Cortex of kidney (tissue), 1 donor: ENCODE measurements at places on chromosomes 7 and 10.

DNA sequence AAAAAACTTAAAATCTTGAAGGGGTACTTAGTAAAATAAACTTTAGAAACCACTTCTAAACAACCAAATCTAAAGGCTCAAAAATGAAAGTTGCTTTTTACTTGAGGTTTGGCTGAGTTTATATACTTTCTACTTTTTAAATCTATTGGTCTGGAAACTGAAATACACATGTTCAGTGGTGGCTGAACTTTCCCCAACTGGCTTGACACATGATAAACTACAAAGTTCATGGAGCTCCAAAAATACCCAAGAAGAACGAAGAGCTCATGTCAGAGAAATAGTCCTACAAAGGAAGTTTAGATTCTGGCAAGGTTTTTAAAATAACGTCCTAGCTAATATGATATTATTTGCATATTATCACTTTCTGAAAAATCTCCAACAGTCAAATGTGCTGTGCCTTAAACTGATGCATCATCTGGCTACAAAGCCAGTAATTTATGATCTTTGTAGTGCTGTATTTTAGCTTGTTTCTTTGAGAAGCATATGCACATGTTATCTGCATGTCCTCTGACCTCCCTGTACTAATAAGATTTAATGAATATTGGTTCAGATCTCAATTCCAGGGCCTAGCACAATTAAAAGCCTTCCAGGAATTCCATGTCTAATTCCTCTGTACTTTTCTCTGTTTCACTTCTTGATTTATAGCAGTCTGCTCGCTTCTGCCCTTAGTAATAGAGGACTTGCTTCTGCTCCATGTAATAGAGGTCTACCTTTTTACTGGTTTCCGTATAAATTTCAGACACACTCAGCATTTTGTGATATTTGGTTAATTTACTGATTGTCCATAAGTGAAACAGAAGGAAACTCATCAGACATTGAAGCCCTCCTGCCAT is 28.2 kb downstream of the SEMA3C start:
- DNase-seq, result no peak

- no peak for DNase-seq
Observed at GRCh38 chr7:54260941-54261371, 281.2 kb upstream of the VSTM2A start.

DNA sequence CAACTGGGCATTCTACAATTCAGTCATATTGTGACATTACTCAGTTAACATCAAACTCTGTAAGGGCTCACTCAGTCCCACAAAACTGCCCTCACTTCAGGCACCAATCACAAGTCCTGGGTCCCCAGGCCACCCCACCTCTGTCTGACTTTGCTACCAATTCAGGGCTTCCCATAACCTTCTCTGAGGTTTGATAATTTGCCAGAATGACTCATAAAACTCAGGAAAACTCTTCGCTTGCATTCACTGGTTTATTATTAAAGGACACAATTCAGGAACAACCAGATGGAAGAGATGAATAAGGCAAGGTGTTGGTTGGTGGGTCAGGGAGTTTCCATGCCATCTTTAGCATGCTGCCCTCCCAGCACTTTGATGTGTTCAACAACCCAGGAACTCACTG is 41.3 kb downstream of the AVL9 start:
- no peak for DNase-seq

DNA sequence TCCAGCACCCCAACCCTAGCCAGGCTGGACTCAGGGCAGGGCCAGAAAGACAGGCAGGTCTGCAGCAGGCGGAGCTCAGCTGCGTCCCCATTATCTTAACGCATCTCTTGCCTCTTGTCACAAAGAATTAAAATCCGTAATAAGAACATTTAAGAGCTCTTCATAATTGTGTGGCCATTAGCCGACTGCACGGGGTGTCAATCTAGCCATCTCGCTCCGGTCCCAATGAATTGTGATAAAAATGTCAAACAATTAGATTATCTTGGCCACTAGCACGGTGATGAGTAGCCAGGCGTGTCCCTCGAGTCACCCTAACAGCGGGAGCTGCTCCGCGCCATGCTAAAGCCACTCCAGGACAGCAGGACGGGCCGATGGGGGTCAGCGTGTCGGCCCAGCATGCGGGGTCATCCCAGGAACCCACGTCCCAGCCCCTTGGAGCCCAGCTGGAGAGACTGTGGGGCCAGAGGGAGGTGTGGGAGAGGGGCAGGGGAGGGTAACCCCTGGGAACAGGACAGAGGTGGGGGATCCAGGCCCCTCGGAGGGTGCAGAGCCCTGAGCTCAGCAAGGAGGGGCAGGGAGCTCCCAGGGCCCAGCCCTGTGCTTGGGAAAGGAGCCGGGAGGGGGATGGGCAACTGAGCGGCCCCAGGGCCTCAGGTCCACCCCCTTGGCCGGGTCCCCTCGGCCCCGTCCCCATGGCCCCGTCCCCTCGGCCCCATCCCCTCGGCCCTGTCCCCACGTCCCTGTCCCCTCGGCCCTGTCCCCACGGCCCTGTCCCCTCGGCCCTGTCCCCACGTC is 17.7 kb upstream of the NKX6-2 start:
- no peak for DNase-seq
